Stimulated activated CD4-positive, alpha-beta T cell treated with anti-CD3 and anti-CD28 coated beads, Interleukin-2, amount 100 ng/mL, for 4 hours (primary cell): ENCODE measurements at places on chromosomes 7 and 10.

DNA sequence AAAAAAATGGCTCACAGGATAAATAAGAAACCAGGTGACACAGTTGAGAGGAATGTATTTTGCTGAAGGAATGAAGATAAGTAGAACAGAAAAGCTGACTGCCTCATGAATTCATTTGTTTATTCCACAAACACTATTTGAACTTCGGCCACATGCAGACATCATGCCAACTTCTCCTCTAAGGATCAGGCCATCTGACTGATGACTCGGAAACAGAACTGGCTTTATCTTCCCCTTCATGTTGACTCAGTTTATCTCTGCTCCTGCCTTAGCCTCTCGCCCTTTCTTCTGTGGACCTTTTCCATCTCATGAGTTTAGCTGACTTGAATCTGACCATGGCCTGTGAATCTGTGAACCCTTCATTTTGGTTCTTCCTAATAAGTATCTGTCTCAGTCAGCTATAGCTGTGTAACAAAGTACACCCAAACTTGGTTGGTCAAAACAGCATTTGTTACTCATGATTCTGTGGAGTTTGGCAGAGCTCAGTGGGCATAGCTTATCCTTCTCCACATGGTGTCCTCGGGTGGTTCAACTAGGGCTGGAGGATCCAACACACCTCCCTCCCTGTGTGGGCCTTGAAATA lies 44.0 kb upstream of the GRID1 start:
- DNase-seq = no peak

DNA sequence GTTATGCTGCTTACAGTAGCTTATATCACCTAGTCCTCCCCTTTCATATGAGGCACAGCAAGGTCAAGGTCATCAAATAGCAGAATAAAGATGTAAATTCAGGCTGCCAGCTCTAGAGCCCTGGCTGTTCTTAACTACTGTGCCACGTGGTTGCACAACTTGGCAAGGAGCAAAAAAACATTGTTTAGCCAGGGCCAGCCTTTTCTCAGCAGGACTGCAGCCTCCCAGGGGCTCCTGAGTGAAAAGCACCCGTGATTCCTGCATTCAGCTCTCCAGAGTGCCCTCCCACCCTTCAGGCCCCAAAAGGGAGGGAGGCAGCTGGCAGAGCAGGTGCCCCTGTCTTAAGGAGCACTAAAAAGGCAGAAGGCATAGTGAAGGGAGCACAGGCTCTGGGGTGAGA lies 31.8 kb upstream of the TM9SF3 start:
- DNase-seq = no peak

DNA sequence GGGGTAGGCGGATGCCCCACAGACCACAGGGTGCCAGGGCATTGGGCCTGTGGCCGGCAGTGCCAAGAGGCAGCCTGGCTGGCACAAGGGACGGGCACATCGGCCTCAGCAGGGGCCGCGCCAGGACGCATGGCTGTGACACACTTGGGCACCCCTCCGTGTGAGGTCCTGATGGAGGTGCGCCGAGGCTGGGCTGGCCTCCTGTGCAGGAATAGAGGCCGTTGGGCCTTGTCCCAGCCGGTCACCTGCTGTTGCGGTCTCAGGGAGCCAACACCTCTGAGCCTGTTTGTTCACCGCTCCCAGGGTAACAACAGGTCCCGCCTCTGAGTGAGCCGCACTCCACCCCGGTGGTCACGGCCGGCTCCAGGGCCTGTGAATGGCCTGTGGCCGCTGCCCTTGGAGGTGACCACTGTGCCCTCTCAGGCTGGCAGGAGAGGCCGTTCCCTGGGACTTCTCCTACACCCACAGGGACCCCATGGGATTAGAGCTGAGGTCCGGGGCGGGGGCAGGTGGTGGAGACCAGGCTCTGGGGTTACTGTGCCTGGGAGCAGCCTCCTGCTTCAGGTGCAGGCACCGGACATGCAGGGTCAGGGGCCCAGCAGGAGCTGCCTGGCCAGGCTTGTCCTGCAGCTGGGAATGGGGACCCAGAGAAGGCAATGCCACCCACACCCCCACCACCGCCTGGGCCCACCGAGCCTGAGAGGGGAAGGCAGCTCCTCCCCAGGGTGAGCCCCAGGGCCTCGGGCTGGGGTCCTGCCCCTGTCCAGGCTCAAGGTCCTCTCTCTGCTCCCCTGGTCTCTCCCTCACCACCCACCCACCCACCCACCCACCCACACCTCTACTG lies 12.0 kb downstream of the PWWP2B start:
- DNase-seq = no peak

GRCh38 chr7:105532709-105533460 lies 884 bp downstream of the RINT1 start:
- DNase-seq = no peak

DNA sequence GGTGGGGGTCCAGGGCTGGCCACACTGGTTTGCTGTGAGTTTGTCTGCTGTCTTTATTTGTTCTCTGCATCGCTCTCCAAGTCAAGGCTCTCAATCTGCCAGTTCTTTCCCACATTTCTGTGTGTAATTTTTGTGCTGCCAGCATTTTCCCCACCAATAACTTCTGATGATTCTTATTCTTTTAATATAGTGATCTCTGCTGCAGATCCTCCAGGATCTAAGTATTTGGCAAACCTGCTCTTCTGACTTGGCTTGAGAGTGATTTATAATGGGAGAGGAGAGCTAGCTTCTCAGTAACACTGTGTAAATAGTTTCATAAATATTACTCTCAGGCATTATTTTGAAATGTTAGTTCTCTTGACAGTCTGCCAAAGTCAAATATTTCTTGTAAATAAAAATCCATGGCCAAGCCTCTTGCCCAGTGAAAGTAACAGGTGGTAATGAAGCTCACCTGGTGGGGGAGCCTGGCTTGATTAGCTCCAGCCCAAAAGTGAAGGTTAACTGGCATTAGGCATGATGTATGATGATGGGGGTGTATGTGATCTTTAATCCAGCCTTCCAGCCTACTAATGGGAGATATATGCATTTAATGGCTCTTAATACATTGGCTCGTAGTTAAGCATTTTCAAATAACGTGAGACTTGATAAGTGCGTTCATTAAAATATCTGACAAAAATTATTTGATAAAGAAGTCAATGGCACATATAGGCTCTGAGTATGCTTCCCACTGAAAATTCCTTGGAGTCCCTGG lies 1055.9 kb downstream of the KCNMA1 start:
- DNase-seq = no peak

DNA sequence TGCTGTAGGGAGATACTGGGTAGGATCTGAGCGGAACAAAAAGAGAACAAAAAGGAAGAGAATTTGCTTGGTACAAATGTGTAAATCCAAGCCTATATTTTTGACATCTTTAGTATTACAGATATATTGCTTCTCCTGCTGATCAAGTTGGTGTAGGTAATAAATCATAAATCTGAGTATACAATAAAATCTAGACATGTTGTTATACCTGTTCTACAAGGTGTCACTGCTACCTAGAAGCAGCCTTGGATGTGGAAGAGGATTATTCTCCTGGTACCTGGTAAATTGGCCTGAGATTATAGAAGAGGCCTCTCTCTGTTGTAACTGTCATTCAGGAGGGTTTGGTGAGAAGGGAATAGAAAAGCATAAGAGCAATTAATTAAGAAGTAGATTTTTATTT lies 89.9 kb upstream of the LSM8 start:
- DNase-seq = no peak

DNA sequence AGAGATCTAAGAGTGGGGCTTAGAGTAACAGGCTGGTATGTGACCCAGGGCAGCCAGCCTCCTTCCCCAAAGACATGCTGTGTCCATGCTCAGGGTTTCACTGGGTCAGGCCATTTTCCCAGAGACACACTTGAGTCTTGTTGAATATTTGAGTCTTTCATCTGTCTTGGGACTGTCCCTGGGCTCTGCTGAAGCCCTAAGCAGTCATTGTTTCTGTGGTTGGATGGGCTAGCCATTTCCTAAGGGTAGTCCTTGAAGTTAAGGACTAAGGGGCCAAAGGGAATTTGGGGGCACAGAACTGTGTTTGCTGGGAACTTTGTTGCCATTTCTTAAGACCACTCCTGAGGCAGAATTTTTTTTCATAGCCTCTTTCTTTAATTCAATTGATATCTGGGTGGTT lies 98.4 kb upstream of the SAMD8 start:
- no peak for DNase-seq

DNA sequence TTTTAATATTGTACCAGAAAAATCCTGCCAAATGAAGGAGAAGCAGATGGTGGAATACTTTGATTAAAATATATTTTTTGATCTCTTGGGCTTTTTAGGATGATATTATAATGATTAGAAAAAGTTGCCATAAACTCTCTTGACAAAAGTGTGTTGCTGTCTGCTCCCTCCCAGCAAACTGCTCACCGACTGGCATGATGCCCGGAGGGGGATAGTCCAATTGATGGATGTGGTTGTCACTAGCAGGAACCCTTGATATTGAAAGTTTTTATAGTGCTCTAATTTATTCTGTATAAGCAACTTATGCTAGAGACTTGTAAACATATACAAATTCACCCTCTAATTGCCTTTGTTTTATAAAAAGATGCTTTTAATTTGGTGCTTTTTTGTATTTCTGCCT lies 114.0 kb downstream of the DNAH11 start:
- no peak for DNase-seq

GRCh38 chr10:118471863-118472262 lies 123.6 kb downstream of the PRLHR start:
- no peak for DNase-seq

GRCh38 chr7:102321351-102322201 lies 34.7 kb downstream of the SPDYE6 start:
- no peak for DNase-seq

DNA sequence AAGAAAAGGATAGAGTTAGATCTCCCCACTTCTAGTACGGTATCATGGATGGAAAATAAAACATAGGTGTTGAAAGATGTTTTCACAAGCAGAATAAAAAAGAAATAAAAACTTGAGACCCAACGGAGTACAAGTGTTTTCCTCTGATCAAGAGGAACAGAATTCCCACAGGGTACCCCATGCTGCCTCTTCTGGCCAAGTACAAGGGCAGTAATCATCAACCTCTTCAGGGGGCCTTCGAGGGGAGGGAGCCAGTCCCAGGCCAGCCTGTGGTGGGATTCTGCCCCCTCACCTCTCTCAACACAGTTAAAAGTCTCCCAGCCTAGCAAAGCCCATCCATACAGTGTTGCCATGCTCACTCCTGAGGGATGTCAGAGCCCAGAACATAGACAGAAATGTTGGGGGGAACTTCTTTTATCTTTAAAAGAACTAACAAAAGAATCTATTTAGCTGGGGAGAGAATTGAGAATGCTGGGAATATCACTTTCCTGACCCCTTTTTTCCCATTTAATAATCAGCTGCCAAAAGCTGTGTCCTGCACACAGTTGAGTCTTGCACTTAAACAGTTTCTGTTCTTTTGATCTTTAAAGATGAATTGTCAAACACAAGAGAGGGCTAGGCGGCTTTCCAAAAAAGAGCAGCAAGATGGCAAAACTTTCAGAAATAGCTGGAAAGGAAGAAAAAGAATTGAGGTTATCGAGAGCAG lies 101.7 kb downstream of the PTN start:
- no peak for DNase-seq

DNA sequence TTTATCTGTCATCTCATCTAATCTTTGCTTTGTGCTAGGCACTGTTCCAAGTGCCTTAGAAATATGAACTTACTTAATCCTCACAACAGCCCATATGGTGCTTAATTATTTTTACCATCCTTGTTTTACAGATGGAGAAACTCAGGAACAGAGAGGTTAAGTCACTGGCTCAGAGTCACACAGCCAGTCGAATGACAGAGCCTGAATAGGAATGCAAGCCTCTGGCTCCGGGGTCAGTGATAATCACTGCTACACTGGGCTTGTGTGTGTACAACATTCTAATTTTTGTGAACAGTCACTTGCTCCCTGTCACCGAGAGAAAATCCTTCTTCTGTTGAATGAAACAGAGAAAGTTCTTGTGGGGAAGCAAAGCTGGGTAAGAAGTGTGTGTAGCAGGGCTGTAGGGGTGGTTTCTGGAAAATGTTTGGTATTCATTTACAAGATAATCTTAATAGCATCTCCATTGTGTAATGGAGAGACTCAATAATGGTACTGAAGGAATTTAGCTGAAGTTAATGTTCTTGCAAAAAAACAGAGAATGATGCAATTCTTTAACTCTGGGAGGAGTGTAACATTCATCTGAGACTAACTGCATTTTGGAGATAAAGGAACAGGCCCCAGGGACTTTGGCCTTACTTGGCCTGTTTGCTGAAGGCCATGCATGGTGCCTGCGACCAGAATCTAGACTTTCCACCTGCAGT lies 290.6 kb downstream of the FRMD4A start:
- DNase-seq = no peak

DNA sequence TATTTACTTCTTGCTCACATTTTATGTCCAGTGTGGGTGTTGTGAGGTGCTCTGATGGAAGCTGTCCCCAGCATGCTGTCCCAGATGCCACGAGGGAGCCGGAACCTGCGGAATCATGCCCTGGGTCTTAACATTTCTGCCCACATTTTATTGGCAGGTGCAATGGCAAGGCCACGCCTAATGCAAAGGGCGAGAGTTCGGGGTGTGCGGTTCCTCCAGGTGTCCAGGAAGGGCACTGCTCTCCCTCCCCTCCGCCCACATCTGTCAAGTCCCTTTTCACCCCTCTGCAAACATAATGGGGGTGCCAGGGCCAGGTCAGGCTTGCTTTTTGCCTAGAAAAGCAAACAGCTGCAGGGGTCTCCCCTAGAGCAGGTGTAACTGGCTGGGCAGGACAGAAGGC lies 16.4 kb downstream of the PDAP1 start:
- no peak for DNase-seq

DNA sequence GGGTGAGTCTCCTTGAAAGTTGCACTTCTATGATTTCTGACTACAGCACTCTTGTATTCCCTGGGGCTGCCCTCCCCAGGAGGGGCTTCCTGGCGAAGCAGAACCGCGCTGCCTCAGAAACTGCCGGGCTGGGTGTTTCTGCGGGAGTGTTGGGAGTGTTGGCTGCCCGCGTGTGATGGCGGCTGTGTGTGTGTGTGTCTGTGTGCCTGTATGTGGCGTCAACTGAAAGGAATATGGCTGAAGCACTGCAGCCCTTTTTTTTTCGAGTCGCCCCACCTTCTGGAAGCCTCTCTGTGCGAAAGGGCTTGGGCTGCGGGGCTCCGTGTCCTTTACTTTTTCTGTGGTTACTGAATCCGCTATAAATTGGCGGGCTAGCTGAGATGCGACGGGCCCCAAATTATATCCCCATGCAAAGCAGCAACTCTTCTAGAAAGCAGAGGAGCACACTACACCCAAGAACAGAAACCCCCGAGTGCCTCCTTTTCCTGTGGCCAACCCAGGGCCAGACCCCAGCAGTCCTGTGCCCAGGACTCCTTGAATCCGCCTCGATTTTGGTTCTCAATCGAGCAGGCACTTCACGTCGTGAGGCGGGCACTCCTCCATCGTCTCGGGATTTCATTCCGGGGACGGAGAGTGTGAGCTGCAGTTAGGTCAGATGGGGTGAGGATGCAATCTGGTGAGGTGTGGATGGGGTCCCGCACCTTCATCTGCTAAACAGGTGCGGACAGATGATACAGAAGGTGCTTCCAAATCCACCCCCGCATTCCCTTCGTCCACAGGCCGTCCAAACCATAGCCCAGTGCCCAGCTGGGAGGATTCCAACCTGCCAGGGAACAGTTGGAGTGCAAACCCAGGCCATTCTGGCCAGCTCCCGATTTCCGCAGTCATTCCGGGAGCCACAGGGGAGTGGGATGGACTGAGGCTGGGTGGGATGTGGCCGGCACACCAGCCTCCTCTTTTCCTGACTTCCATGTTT lies 22.5 kb upstream of the ZNF273 start:
- DNase-seq = no peak
